A549 treated with DMSO at 1 μM for 4 hours (cell line): ENCODE measurements at places on chromosomes 3 and 15. TPM values are rescaled to one million over a fixed set of nuclear protein-coding genes. Genes with fewer than 3 reads are reported as not detected.

The PLCB2 gene
- total RNA-seq, result 0.39 to 1.3 TPM (median 0.79 TPM) in 5 replicates

The ITGB5 gene
- 382 to 429 TPM (median 404 TPM) in 5 replicates for total RNA-seq

The ERICH6 gene
- total RNA-seq, result 0.07 to 0.08 TPM in 2 of 5 replicates, not detected in the others

The SQOR gene
- total RNA-seq, result 59.9 to 68.2 TPM (median 64.9 TPM) in 5 replicates

The ATP10A gene
- 6.1 to 7.7 TPM (median 6.8 TPM) in 5 replicates for total RNA-seq

The FBXW12 gene
- total RNA-seq, result not detected in 5 replicates
